Activated naive CD4-positive, alpha-beta T cell treated with anti-CD3 and anti-CD28 coated beads, Interleukin-2, amount 50 U/mL, for 72 hours (primary cell): ENCODE measurements at places on chromosomes 4 and X. TPM values are rescaled to one million over a fixed set of nuclear protein-coding genes. Genes with fewer than 3 reads are reported as not detected.

DNA sequence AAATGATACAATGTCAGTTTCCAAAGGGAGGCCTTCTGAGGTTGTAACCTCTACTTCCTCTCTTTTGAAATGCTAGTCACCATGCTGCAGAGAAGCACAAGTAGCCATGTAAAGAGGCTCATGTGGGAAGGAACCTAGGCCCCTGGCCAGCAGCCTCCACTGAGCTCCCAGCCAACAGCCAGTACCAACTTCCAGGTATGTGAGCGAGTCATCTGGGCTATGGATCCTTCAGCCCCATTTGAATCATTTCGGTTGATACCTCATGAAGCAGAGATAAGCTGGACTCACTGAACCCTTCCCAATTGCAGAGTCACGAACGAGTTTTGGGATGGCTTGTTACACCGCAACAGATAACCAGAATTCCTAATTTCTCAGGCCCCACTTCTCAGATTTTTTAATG, 187.0 kb upstream of the LDB2 start:
- no peak for DNase-seq

DNA sequence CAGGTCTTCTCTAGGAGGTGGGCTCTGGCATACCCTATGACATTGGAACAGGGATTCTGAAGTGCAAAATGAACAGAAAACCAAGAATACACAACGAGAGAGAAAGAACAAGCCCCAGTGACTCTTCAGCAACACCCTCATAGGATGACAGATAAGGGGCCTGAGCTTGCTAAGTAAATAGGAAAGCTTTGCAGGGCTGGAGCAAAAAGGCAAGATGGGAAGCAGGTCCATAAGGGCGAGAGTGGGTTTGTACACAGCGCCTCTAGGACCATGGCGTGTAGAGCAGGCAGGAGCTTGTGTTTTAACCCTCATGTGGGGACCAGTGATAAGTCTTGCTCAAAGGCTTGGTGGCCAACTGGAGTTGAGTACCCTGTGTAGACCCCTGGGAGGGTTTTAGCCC, 45.8 kb downstream of the NELFA start:
- no peak for DNase-seq

- no peak for DNase-seq
Measured at GRCh38 chr4:10046471-10046870, 25.2 kb upstream of the SLC2A9 start.

GRCh38 chrX:68652326-68653170, 5.1 kb downstream of the STARD8 start:
- no peak for DNase-seq

- no peak for DNase-seq
Measured at GRCh38 chrX:38102875-38103274, 96.5 kb downstream of the SYTL5 start.

TCEAL2 gene
- total RNA-seq = not detected

- no peak for DNase-seq
Measured at GRCh38 chr4:87037671-87038334, 103.0 kb downstream of the AFF1 start.

PNMA5 gene
- not detected for total RNA-seq
